ENCODE measurements at places on chromosomes 11 and 22. TPM values are rescaled to one million over a fixed set of nuclear protein-coding genes. Genes with fewer than 3 reads are reported as not detected.

- DNase-seq, result no peak
Observed at GRCh38 chr11:94145916-94146315, 17.3 kb downstream of the PANX1 start.

DNA sequence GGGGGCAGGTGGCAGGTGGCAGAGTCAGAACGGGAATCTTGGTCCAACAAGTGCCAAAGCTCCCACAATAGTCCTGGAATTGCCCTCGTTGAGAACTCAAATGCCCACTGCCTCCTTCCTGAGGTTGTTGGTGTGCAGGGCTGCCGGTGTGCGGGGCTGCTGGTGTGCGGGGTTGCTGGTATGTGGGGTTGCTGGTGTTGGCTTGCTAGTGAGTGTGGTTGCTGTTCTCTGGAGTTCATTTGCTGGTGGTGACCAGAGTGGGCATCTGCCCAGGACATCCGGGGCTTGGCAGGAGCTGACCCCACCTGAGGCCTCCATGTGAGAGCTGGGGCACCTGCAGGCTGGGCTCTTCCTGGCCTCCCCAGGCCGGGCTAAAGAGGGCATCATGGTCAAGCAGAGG lies 14.0 kb upstream of the MPPED1 start:
- no peak for DNase-seq

DNA sequence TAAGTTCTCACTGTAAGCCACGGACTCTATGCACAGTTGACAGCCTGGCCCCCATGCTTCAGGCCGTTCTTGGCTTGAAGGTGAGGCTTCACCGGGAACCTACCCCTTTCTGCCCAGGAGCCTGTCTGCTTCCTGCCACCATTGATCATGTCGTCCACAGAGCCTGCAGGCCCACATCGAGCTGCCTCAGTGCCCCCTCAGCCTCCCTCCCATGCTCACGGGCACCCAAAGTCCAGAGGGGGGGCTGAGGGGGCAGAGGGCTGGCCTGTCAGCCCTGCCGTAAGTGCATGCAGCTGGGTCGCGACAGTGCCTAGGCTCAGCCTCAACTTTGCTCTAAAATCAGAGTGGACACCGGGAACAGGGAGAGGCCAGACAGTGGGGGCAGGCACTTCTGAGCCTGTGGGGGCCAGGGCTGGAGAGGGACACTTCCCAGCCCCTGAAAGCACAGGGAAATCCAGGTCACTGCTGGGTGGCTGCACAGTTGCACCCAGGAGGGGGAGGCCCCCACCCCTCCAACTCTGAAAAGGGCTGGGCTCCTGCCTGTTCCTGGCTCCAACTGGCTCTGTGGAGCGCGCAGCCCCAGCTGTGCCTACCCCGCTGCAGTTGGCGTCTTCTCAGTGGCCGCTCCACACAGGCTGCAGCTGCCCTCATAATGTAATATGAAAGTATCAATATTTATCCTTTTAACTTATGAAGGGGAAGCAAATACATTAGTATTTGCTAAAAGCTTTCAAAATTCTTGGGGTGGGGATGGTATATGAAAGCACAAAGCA lies 598.6 kb downstream of the DLG2 start:
- DNase-seq, result no peak

- no peak for DNase-seq
Observed at GRCh38 chr11:68818181-68818580, 23.5 kb downstream of the CPT1A start.

DNA sequence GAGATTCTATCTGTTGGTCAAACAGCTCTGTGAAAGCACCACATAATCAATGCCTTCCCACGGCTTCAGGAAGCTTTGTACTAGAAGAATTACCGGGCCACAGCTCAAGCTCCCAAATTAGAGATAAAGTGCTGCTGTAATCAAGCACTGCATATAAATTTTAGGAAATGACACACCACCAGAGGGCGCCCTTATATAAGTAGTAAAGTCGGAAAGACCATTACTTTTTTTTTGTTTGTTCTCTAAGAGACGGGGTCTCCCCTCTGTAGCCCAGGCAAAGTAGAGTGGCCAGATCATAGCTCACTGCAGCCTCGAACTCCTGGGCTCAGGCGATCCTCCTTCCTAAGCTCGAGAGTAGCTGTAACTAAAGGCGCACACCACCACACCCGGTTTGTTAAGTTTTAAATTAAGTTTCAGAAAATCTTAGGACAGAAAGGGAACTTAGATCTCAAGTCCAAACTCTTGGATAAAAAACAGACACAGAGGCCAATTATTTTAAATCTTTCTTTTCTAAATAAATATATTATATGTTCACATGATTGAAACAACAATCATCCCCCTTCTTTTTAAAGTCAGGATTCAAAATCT lies 32.6 kb downstream of the PRCP start:
- peak; percentile 44 for DNase-seq

Gene APLNR
- 0.26 TPM for total RNA-seq

Gene MS4A15
- total RNA-seq, result not detected

Gene LRRC10B
- 0.76 TPM for total RNA-seq

Gene SPDYC
- total RNA-seq, result not detected

Data from esophagus squamous epithelium (tissue), 5 donors.